ENCODE measurements at places on chromosomes 5 and 9.

DNA sequence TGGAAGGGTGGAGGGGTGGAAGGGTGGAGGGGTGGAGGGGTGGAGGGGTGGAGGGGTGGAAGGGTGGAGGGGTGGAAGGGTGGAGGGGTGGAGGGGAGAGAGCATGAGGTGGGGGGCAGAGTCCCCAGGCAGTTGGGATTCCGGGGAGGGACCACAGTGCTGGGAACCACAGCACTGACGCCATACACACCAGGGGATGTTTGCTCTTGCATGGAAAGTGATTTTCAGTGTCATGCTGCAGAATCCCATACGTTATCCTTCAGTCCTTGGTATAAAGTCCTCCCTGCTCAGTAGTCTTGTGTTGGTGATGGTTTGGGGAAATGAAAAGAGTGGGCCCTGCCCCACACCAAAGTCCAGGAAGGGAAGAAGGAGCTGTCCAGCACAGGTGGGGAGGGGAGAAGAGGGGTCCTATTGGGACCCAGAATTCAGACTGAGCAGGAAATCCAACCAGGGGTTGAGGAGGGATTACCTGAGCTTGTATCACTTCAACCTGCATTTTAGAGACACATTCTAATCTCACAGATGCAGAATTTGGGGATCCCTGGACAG is 5.5 kb upstream of the FIBCD1 start:
- no peak for DNase-seq

DNA sequence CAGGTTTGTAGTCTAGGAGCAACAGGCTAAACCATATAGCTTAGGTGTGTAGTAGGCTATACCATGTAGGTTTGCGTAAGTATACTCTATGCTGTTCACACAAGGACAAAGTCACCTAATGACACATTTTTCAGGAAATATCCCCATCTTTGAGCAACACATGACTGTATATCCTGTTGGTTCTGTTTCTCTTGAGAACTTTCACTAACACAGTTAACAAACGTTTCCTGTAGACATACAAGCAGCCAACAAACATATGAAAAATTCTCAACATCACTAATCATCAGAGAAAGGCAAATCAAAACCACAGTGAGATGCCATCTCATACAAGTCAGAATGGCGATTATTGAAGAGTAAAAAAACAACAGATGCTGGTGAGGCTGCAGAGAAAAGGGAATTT is 68.2 kb downstream of the NR2F1-AS1 start:
- DNase-seq: no peak

GRCh38 chr5:88782571-88782970 is 100.4 kb downstream of the MEF2C start:
- no peak for DNase-seq

GRCh38 chr5:136051486-136052220 is 22.9 kb downstream of the TGFBI start:
- DNase-seq: no peak

GRCh38 chr5:66814146-66814991 is 218.2 kb downstream of the MAST4 start:
- DNase-seq: peak; percentile 16

DNA sequence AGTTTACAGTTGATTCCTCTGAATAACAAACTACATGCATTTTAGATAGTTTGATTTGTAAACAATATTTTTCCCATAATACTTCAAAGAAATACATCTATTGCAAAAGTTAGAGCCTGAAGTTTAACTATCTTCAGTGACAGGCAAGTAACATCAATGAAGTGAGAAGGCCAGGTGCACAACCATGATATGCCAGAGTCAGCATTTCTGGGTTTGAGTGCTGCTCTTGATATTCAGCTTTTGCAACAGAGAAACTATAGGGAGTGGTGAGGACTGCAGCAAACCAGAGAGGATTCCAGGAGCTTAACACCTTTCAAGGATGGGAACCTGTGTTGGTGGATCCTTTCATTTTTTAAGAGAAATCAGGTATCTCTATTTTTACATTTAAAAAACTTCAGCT is 79.4 kb upstream of the RASEF start:
- no peak for DNase-seq
